Stimulated activated CD4-positive, alpha-beta T cell treated with anti-CD3 and anti-CD28 coated beads, Interleukin-1b, Interleukin-23, amount 100 ng/mL, for 4 hours (primary cell): ENCODE measurements at places on chromosomes 11 and 22.

- no peak for DNase-seq
These were observed 8.7 kb upstream of the DAGLA start for GRCh38 chr11:61671527-61671926.

- DNase-seq = no peak
These were observed 3.7 kb downstream of the TPBGL start for GRCh38 chr11:75244052-75244814.

- DNase-seq = peak; percentile 35
These were observed 769 bp downstream of the MAFF start for GRCh38 chr22:38202437-38203089.

- no peak for DNase-seq
These were observed 50.2 kb downstream of the LINC01488 start for GRCh38 chr11:69531717-69532088.

GRCh38 chr11:71936825-71937224 is 8.0 kb downstream of the RNF121 start:
- no peak for DNase-seq

GRCh38 chr11:63641727-63642126 is 27.5 kb upstream of the PLAAT3 start:
- DNase-seq = no peak

DNA sequence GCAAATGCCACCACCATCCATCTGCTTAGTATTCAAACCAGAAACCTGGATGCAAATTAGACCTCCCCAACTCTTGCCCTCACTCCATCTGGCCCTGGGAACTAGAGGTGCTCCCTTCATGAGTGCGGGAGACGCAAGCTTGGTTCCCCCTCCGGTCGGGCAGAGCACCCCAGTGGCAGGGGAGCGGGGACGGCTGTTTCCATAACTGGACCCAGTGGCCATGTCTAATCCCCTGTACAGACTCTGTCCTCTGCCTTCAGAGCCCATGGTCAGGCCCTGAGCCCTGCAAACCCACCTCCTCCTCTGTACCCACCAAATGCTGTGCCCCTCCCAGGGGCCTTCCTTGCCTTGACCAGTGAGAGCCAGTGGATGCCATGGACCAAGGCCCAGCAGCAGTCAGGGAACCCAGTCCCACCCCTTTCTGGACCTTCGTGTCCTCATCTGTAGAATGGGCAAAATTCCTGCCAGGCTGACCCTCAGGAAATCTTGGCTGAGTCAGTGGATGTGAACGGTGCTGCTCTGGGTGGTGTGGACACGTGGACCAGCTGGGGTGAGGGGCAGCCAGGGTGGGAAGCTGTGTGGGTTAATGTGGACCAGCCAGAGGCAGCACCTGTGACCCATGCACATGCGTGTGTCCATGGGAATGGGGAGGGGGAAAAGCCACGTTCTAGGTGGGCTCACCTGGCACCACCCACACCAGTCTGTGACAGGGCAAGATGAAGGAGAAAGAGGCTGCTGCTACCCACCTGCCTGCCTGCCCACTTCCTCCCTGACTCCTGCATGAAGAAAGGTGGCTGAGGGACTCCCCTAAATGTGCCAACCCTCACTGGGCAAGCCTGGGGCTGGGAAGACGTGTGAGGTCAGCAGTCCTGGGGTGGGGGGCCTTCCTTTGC is 72.8 kb downstream of the LRRC32 start:
- DNase-seq = no peak

DNA sequence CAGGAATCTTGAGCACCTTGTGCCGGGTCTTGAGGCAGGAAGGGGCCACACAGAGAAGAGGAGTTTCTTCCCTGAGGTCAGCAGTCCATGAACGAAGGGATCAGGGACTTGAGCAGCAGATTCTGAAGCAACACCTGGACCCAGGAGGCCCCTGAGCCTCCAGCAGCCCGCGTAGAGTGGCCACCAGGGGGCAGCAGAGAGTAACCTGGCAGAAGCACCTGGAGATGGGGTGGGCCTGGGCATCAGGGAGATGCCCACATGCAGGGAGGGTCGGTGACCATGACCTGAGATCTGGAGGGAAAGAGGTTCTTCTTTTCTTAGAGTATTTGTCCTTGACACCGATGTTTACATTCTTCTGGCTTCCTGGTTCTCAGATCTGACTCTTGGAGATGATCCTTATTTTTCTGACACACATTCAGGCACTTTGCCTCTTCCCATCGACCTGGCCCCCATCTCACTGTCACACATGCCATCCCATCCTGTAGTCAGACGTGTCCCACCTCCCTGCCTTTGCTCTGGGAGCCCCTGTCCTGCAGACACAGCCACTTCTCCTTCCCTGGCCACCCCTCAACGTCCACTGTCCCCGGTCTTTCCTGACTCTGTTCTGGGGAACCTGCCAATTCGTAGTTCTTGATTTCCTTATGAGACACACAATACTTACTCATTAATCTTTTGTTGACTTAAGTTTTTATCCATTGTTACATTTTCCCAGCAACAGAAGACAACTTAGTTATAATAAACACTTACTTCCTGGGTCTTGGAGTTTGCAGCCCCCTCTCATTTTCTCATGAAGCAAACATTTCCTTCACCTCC is 66.5 kb downstream of the GGTLC2 start:
- DNase-seq = peak; percentile 76

GRCh38 chr11:203056-203944 is 3.9 kb downstream of the BET1L start:
- no peak for DNase-seq
